ENCODE measurements at places on chromosomes 1 and 21.

GRCh38 chr1:205251576-205251975 is 23.8 kb downstream of the TMCC2 start:
- DNase-seq = no peak

GRCh38 chr1:30040081-30041019 is 683.0 kb downstream of the MATN1 start:
- DNase-seq = no peak

- no peak for DNase-seq
These were observed 128.1 kb downstream of the SIPA1L2 start for GRCh38 chr1:232501854-232502253.

DNA sequence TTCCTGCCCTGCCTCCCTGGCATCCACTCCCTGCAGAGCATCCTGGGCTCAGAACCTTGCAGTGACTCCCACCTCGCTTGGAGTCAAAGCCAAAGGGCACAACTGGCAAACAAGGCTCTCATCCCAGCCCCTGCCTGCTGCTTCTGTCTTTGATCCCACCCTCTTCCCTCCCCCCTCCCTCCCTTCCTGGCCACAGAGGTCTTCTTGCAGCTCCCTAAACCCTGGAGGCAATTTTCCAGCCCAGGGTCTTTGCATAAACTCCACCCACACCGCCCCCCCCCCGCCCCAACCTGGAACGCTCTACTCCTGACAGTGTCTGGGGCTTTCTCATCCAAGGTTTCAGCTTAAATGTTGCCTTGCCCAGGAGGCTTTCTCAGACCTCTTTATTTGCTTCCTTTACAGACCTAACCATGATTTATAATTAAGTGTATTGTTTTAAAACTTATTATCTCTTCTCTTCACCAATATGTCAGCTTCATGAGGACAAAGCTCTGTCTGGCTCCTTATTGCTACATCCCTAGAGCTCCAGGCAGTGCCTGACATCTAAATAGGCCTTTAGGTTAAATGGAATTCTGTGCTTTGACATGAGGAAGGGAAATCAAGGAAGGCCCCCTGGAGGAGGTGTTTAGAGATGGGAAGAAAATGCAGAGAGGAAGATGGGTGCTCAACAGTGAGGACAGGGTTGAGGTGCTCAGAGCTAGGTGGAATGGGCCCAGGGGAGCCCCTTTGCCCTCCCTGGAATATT is 37.7 kb upstream of the PADI1 start:
- DNase-seq = no peak

- DNase-seq = no peak
These were observed 46.8 kb upstream of the EDEM3 start for GRCh38 chr1:184801503-184801902.

DNA sequence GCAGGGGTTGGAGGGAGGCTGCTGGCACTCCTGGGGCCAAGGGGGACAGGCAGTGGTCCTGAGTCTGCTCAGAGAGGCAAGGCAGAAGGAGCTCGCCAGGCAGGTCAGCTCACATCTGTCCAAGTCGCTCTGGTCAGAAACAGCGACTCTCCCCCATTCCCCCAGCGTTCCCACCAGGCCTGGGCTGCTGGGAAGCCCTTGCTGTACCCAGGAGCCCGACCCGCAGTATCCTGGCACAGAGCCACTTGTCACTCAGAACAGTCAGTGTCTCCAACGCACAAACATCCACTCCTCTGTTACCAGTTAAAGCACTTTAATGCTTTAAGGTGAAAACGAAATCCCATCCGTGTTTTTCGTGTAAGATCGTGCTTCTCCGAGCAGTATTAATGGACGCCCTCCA is 16.6 kb upstream of the CCDC27 start:
- no peak for DNase-seq

GRCh38 chr21:46038871-46039397 is 57.4 kb downstream of the COL6A1 start:
- DNase-seq = no peak

All from activated T-cell treated with anti-CD3 and anti-CD28 coated beads, Interleukin-2, amount 50 U/mL, for 24 hours (primary cell).